Neural crest cell (in vitro differentiated cells): ENCODE measurements at places on chromosomes 7 and 10. TPM values are rescaled to one million over a fixed set of nuclear protein-coding genes. Genes with fewer than 3 reads are reported as not detected.

The OPN1SW gene
- total RNA-seq = not detected in 2 replicates

GRCh38 chr10:22002591-22003176 is 846 bp downstream of the DNAJC1 start:
- no peak for DNase-seq
- H3K4me1 ChIP-seq = peaks cover 27% of the 10 kb centered on the region
- H3K36me3 ChIP-seq = peaks cover 11% of the 10 kb centered on the region

DNA sequence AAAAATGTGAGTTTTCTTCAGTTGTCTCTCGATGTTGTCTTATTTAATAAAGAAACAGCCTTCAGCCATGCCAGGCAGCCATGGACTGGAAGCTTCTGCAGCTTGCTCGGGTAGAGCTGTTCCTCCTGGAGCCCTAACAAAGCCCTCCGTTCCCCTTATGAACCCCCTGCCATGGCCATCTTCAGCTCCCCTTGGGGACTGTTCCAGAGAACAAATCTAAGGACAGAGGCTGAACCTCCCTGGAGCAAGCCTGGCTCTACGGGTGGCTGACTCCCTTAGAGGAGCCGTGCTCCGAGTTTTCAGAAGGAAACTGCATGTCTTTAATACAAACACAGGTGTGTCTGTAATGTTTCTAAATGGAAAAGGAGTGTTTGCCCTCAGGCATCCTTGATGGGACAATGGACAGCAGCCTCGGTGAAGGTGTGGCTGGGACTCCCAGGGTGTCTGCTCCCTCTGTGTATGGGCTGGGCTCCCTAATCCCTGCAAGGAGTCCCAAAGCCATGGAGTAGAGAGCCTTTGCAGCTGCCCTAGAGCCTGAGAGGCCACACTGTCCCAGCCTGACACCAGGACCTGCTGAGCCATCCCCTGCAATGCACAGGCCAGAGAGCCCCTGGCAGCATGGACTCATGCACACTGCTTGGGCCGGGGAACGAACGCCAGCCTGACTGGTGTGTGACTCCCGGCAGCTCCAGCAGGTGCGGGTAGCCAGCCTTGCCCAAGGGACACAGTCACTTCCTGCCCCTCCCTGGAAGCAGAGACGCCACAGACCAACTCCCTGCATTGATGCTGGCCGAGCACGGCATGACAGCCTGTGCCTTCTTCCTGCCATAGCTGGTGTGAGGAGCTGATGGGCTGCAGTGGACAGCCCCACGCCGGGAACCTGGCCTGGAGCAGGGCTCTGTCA is 381.8 kb downstream of the TCERG1L start:
- no peak overlapping the region for H3K4me3 ChIP-seq
- H3K27me3 ChIP-seq = peaks cover 25% of the 10 kb centered on the region
- H3K36me3 ChIP-seq = no peaks in the 10 kb centered on the region
- DNase-seq = no peak
- H3K4me1 ChIP-seq = peaks cover 6% of the 10 kb centered on the region
- no peak overlapping the region for H3K27ac ChIP-seq

DNA sequence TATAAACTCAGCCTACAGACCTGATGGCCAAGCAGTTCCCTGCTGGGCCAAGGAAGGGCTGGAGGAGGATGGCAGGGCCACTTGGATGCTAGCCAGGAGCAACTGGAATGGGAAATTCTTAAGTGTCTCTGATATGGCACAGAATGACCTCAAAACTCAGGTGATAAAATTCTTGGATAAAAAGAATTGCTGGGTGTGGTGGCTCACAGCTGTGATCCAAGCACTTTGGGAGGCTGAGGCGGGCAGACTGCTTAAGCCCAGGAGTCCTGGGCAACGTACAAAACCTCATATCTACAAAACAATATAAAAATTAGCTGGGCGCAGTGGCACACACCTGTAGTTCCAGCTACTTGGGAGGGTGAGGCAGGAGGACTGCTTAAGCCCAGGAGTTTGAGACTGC is 14.0 kb upstream of the PKD1L1 start:
- H3K36me3 ChIP-seq = peaks cover 50% of the 10 kb centered on the region
- no peaks in the 10 kb centered on the region for H3K4me1 ChIP-seq
- no peaks in the 10 kb centered on the region for H3K27me3 ChIP-seq
- H3K4me3 ChIP-seq = no peak overlapping the region
- no peak for DNase-seq

DNA sequence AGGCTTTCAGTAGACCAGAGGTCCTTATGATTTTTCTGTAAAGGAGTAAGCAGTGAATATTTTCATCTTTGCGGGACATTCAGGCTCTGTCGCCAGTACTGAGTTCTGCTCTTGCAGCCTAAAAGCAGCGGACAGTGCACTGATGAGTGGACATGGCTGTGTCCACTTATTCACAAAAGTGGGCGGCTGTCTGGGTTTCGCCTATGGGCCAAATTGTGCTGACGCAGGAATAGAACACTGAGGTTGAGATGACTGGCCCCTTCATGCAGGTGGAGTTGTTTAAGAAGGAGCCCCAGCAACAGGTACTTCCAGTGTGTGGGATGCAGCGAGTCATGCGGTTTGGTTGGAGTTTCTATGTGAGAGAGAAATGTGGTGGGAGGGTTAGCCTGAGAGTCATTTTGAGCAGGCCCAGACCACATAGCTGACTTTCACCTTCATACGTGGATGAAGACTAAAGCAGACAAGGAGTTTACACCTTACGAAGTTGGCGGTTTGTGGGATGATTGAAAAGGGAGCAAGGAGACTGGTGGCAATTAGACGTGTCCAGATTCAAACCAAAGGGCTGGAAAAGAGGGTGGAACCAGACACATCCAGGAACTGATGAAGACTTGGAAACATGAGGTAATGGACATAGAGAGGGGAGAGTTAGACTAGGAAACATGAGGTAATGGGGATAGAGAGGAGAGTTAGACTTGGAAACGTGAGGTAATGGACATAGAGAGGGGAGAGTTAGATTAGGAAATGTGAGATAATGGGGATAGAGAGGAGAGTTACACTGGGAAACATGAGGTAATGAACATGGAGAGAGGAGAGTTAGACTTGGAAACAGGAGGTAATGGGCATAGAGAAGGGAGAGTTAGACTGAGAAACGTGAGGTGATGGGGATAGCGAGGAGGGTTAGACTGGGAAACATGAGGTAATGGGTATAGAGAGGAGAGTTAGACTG is 38.2 kb downstream of the WDR37 start:
- H3K27ac ChIP-seq = no peak overlapping the region
- peaks cover 4% of the 10 kb centered on the region for H3K4me1 ChIP-seq
- DNase-seq = no peak
- H3K27me3 ChIP-seq = no peaks in the 10 kb centered on the region
- H3K4me3 ChIP-seq = no peak overlapping the region

The DRGX gene
- total RNA-seq = 0.18 and 0.19 TPM in 2 replicates

DNA sequence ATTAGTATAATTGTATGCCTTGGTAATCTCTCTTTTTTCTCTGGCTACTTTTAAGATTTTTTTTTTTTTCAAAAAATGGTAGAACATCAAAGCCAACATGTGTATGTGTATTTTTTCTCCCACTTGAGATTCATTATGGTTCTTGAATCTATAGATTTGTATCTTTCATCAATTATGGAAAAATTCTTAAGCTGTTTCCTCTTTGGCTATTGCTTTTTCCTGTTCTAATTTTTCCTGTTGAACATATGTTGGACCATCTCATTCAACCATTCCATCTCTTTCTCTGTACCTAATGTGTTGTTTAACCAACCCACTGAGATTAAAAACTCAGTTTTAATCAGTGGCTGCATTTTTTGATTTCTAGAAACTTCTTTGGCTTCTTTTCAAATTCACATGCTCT is 107.2 kb downstream of the HECTD2 start:
- peaks cover 24% of the 10 kb centered on the region for H3K36me3 ChIP-seq
- no peaks in the 10 kb centered on the region for H3K4me1 ChIP-seq
- no peak overlapping the region for H3K27ac ChIP-seq
- DNase-seq = no peak
- H3K27me3 ChIP-seq = no peaks in the 10 kb centered on the region

DNA sequence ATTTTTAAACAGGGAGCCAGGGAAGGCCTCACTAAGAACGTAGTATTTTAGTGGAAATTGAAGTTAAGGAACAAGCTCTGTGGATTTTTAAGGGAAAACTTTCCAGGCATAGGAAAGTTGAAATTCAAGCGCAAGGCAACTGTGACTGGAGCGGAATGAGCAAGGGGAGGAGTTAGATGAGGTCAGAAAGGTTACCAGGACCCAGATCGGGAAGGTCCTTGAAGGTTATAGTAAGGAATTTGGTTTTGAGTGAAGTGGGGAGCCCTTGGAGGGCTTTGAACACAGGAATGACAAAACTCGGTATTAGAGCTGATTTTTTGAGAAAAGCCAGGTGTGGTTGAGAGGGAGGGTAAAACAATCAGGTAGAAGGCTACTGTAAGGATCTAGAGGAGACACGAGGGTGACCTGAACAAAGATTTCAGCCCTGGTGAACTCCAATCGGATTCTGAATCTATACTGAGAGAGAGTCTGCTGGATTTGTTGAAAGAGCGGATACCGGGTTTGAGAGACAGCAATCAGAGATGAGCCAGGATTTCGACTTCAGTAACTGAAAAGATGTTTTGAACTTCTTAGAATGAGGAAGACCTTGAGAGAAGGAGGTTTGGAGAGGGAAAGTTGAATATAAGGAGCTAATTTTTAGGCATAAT is 1013.9 kb downstream of the NRG3 start:
- H3K4me1 ChIP-seq = peaks cover 13% of the 10 kb centered on the region
- H3K36me3 ChIP-seq = no peaks in the 10 kb centered on the region
- H3K27me3 ChIP-seq = no peaks in the 10 kb centered on the region
- no peak overlapping the region for H3K4me3 ChIP-seq

The ANK3 gene
- 44.6 and 45.2 TPM in 2 replicates for total RNA-seq

The SEMA3E gene
- total RNA-seq = 0.09 and 0.41 TPM in 2 replicates

GRCh38 chr7:98233219-98234070 is 18.6 kb downstream of the TECPR1 start:
- H3K4me1 ChIP-seq = no peaks in the 10 kb centered on the region
- DNase-seq = no peak
- peak overlapping the region; percentile 27 for H3K27ac ChIP-seq
- no peaks in the 10 kb centered on the region for H3K36me3 ChIP-seq
- H3K27me3 ChIP-seq = no peaks in the 10 kb centered on the region
- H3K4me3 ChIP-seq = no peak overlapping the region

DNA sequence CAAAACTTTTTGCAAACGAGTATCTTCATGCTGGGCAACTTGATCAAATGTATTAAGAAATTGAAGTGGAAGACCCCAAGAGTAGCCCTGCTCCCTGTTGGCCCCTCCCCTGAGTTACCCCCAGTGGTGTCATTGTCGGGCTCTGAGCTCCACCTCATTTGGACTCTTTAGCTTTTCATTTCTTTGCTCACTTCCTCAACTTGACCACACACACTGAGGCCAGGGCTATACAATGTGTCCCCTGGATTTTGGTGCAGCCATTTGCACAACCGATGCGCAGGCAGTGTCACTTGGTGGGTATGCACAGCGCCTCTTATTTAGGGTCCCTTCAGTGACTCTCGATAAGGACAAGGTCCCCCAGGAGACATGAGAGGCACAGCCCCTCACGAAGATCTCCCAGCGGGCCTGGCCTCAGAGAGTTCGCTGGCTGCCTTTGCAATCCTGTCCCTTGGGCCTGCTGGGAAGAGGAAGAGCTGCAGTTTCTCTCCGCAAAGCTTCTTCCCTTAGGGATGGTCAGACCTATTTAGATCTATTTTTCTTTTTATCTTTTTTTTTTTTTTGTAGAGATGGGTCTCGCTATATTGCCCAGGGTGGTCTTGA is 2.5 kb upstream of the MUC3A start:
- H3K36me3 ChIP-seq = no peaks in the 10 kb centered on the region
- no peak overlapping the region for H3K4me3 ChIP-seq
- peaks cover 14% of the 10 kb centered on the region for H3K27me3 ChIP-seq
- H3K27ac ChIP-seq = no peak overlapping the region

The LIPM gene
- total RNA-seq = not detected in 2 replicates

The CXCL12 gene
- total RNA-seq = 3.6 and 4.0 TPM in 2 replicates

DNA sequence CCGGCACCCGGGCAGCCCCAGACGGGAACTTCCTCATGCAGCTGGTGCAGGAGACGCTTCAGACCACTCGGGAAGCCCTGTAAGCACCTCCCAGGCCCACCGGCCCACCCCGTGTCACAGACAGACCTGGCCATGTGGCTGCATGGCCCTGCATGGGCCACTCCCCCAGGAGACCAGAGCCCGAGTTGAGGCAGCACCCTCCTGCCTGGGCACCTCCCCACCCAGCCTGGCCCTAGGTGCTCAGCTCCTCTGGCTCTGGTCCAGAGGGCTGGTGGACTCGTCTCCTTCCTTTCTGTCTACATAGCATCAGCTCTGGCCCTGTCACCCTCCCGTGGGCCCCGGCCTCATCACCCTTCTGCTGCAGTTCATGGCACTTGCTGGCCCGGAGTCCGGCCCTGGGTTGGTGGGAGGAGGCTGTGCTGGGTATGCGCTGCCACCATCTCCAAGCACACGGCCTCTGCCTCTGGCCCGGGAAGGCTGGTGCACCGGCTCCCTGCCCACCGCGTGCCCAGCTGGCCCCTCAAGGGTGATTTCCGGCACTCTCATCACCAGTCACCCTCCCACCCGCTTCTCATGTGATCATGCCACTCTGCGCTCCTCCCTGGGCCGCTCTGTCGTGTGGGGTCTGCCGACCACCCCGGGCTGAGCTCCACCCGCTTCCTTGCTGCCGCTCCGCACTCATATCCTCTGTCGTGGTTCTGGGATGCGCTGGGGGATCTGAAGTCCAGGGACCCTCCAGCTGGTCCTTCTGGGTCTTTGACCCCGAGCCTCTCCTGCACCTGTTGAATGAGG is 53.1 kb upstream of the DPYSL4 start:
- no peak for DNase-seq
- no peaks in the 10 kb centered on the region for H3K36me3 ChIP-seq
- H3K4me1 ChIP-seq = peaks cover 13% of the 10 kb centered on the region

GRCh38 chr7:76202666-76203030 is 952 bp downstream of the SRRM3 start:
- no peak overlapping the region for H3K27ac ChIP-seq
- DNase-seq = no peak
- no peak overlapping the region for H3K4me3 ChIP-seq
- peaks cover 38% of the 10 kb centered on the region for H3K27me3 ChIP-seq
- no peaks in the 10 kb centered on the region for H3K4me1 ChIP-seq

The ZNF862 gene
- 15.2 and 19.6 TPM in 2 replicates for total RNA-seq

The VWDE gene
- not detected in 2 replicates for total RNA-seq

- H3K36me3 ChIP-seq = peaks cover 2% of the 10 kb centered on the region
- peaks cover 10% of the 10 kb centered on the region for H3K4me1 ChIP-seq
- no peaks in the 10 kb centered on the region for H3K27me3 ChIP-seq
Measured at GRCh38 chr10:44933451-44934321, 22.5 kb downstream of the TMEM72 start.

GRCh38 chr7:289209-289755 is 688 bp upstream of the FOXL3 start:
- H3K4me1 ChIP-seq = no peaks in the 10 kb centered on the region
- no peak for DNase-seq
- H3K27ac ChIP-seq = no peak overlapping the region
